ENCODE measurements at places on chromosomes 1 and 21.

- peak; percentile 36 for DNase-seq
These were observed 69.7 kb downstream of the CC2D1B start for GRCh38 chr1:52296345-52296744.

GRCh38 chr1:235946571-235946981 is 79.9 kb upstream of the LYST start:
- peak; percentile 20 for DNase-seq

DNA sequence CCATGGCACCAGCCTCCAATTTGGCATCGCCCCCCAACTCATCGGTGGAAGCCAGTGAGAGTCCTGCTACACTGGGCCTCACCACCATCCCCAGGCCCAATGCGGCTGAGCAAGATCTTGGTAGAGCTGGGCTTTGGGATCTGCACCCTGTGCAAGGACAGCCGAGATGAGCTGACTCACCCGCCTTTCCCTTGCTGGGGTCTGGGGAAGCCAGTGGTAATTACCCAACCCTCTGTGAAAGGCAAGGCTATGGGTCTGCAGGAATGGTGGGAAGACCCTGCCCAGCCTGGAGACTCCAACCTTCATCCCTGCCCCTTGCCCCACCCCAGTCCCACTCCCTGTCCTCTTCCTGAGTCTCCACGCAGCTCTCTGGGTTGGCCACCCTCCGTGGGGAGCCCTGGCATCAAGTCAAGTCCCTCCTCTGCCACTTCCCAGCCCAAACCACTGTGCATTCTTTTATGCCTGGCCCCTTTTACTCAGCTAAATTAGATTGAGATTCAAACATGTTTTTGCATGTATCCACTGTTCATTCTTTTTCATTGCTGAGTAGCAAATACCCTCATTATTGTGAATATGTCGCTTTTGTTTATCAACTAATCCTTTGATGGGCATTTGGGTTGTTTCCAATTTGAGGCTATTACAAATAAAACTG is 8.8 kb downstream of the SMCP start:
- no peak for DNase-seq

- DNase-seq = peak; percentile 81
These were observed 675.1 kb upstream of the ADGRL2 start for GRCh38 chr1:81125672-81126071.

DNA sequence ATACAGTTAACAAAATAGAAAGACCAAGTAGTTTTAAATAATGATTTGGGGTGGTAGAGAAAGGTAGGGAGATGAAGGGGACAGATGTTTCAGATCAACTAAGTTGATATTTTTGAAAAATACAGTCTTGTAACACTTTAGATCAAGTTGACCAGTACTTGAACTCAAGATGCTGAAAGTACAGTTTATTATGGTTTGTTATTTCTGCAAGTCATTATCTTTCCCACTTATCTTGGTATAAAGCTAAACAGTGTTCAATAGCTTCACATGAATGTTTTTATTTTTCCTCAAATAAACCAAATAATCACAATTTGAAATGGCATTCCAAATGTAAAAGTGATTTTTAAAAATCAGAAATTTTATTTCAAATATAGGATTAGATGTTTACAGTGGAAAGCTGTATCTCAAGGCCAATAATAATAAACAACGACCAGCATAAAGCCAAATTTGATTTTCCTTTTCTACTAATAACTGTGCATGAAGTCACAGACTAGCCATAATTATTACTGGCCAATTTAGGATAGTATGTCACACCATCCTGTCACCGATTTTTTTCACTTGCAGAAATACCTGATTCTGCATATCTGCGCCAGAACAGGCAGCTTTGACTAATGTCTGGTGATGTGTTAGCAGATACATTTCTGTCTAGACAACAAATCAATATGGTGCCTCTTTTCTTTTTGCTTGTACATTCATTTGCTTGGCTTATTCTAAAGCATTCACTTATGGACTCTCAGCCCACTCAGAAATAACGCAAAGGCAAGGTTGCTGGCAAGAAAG is 320.2 kb downstream of the TM2D1 start:
- DNase-seq = no peak

- no peak for DNase-seq
These were observed 37.2 kb upstream of the SIM2 start for GRCh38 chr21:36661511-36662309.

DNA sequence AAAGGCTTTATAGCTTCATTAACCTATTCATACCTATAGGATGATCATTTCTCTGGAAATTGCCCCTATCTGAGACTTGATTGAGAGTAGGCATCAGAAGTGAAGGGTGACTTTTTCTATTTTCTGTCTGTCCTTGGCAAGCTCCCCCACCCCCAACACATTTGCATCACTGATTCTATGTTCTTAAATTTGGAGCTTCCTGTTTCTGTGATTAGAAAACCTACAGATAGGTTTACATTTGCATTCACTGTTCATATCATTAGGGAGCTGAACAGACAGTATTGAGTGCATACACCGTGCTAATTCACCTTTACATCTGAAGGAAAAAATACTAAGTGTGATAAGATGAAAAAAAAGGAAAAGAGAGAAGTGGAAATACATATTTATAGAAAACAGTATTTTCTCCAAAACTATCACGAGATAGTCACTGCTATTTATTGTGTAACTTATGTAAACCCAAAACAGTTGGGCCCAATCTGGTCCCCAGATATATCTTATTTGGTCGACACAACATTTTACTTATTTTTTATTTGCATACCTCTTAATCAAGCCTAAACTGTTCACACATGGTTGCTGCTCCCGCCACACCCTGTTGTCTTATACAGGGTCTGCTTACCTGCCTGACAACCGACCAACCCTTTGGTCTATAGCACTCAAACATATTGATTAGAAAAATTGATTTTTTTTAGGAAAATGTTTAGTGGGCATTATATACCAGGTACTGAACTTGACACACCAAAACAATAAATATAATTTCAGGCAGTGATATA is 218.8 kb downstream of the NTNG1 start:
- no peak for DNase-seq

DNA sequence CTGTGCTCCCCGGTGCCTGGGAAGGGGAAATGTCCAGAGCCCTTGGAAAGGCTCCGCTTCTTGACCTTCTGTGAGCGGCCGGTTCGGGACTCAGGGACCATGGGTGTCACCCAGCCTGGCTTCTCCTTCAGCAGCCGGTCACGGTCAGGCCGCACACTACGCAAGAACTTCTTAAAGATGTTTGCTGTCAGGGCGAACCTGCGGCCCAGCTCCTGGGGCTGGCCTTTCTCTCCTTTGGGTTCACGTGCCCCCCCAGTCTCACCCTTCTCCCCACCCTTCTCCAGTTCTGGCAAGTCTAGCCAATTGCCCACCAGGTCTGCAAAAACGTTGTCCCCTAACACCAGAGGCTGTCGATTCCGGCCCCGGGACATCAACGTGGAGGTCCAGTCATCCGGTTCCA is 12.1 kb downstream of the INKA2 start:
- DNase-seq = no peak

DNA sequence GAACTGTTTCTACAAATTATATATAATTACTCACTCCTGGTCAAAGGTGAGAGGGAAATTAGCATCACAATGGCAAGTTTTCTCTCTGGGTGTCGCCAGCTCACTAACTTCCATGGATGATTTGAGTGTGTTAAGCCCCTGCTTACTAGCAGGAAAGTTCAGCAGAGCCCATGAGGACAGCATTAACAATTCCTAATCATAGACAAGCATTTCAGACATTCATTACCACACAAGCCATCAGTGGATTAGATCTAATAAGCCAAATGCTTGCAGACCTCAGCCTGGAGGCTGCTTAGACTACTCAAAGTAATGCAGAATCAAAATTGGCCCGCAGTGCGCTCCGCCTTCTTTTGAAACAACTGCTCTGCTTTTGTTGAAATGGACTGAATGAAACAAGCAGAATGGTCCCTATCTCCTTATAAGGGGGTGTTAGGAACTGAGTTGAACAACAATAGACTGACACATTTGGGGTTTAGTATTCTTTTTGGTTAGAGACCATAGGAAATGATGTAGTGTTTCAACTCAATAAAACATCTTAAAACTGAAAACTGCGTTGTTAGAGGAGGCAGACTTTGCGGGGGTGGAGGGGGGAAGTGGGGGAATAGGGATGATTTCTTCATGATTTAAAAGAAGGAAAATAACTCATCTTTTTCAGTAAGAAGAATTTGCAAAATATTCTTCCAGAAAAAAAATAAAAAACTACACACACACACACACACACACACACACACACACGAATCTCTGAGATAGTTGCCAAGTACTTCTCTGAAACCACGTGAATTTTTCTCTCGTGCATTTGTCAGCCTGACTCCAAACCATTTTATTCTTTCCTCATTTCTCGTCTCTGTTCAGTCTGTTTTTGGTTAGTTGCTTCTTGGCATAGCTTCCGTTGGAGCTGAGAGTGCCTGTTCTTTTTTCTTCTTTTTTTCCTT is 54.6 kb downstream of the GORAB start:
- DNase-seq = peak; percentile 79

All from fibroblast of skin of left quadriceps (primary cell).